ENCODE measurements at places on chromosomes 6 and 20. TPM values are rescaled to one million over a fixed set of nuclear protein-coding genes. Genes with fewer than 3 reads are reported as not detected.

The SPTLC3 gene
- 5.5 TPM for total RNA-seq

The MYL9 gene
- total RNA-seq: not detected

The MAP7 gene
- 1.0 TPM for total RNA-seq

The OR5V1 gene
- not detected for total RNA-seq

The SLC2A10 gene
- 3.9 TPM for total RNA-seq

The NR2E1 gene
- total RNA-seq: 0.39 TPM

The FOXC1 gene
- 4.8 TPM for total RNA-seq

The ENPP5 gene
- total RNA-seq: 0.89 TPM

The GLP1R gene
- not detected for total RNA-seq

The ZNF184 gene
- 10.2 TPM for total RNA-seq

The PTCHD4 gene
- total RNA-seq: 3.9 TPM

The PACRG gene
- total RNA-seq: not detected

The KIAA0408 gene
- total RNA-seq: 1.4 TPM

The VPS16 gene
- 26.3 TPM for total RNA-seq

The OPRM1 gene
- not detected for total RNA-seq

The MUC21 gene
- total RNA-seq: not detected

The ZNF831 gene
- total RNA-seq: not detected

The SLC22A2 gene
- not detected for total RNA-seq

The MLIP gene
- not detected for total RNA-seq

The ISM1 gene
- 0.47 TPM for total RNA-seq

The TINAG gene
- total RNA-seq: not detected

The SOBP gene
- total RNA-seq: 2.9 TPM

The CARMIL1 gene
- 7.5 TPM for total RNA-seq

The MEP1A gene
- total RNA-seq: 0.08 TPM

The POPDC3 gene
- total RNA-seq: 42.4 TPM

The DOK5 gene
- not detected for total RNA-seq

The POU5F1 gene
- not detected for total RNA-seq

The CTAGE9 gene
- not detected for total RNA-seq

The PLEKHG1 gene
- total RNA-seq: 6.3 TPM

The ZNF76 gene
- total RNA-seq: 6.7 TPM

The ENPP3 gene
- total RNA-seq: not detected

The HDGFL1 gene
- total RNA-seq: not detected

The DEFB124 gene
- not detected for total RNA-seq

The HLA-DQB1 gene
- not detected for total RNA-seq

The HLA-B gene
- 677 TPM for total RNA-seq

The UNC93A gene
- total RNA-seq: not detected

The CASP8AP2 gene
- total RNA-seq: 5.1 TPM

The KLC4 gene
- total RNA-seq: 11.6 TPM

The TASP1 gene
- total RNA-seq: 10.8 TPM

The PXDC1 gene
- 21.3 TPM for total RNA-seq

The C6orf141 gene
- 2.6 TPM for total RNA-seq

The ARMH2 gene
- total RNA-seq: not detected

The CPXM1 gene
- total RNA-seq: not detected

The DACT2 gene
- total RNA-seq: not detected

The SLX4IP gene
- total RNA-seq: 4.7 TPM

The THEMIS gene
- total RNA-seq: not detected

The MAPK13 gene
- not detected for total RNA-seq

The HSPA1B gene
- 84.4 TPM for total RNA-seq

The NUS1 gene
- total RNA-seq: 12.2 TPM

The YIPF3 gene
- 210 TPM for total RNA-seq

The LAMA2 gene
- 9.7 TPM for total RNA-seq

The SPEF1 gene
- not detected for total RNA-seq

The GPLD1 gene
- not detected for total RNA-seq

The TCP11 gene
- total RNA-seq: not detected

The BPIFB2 gene
- not detected for total RNA-seq

The MCUR1 gene
- total RNA-seq: 25.1 TPM

The EPB41L2 gene
- total RNA-seq: 3.3 TPM

Measured in H4 (cell line).